ENCODE measurements at places on chromosomes 4 and X.

DNA sequence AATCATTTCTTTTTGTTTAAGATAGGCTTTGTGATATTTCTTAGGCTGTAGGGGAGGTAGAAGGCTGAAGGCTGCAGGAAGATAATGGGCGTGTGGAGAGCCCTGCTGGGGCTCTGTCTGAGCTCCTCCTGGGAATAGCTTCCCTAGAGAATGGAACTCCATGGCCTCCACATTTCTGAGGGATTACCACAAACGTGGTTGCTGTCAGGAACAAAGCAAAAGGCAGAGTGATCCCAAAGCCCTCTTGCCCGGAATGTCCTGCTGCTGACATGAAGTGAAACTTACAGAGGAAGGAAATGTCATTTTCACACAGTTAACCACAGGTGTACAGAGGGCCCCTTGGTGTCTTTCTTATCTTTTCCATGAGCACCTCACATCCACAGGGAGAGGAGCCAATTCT is 89.3 kb downstream of the DDIT4L start:
- DNase-seq = no peak

DNA sequence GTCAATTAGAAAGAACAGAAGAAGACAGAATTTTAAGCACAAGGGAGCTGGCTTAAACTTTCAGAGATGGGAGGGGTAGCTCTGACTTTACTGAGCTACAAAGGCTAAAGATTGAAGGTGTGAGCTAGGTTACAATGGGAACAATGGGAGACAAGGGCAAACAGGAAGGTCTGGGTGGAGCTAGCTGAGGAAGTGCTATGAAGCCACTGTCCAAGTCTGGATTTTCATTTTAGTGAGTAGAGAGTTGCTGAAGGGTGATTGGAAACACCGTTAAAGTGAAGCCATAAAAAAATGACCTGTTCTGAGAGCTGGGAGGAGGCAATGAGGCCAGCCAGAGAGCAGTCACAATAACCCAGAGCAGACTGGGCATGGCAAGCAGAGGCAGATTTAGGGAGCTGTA is 104.3 kb upstream of the CITED1 start:
- DNase-seq = no peak

GRCh38 chr4:10803713-10804343 is 119.3 kb upstream of the CLNK start:
- no peak for DNase-seq

DNA sequence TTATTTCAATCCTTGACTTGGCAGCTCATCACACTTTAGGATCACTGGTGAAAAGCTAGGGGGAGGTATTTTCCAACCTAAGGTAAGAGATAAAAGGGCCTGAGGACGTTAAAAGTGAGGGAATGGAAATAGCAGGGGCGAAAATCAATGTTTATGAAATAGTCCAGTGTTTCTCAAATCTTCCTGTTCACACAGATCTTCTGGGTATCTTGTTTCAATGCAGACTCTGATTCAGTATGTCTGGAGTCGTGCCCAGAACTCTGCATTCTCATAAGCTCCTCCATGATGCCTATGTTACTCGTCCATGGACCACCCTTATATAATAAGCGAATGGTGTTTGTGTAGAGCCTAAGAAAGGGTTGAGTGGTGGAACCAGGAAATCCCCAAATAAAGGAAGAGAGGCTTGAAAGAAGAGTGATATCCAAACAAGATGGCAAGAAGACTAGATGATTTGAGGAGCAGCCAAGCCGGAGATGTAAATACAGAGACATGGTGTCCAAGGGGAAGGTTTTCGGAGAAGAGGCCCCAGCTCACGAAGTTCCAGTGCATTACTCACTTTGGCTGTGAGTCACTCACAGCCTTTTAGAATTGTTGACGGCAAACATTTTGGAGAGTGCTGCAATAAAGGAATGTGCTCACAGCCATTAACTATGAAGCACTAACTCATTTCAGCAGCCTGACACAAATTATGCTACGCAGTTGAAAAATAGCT is 215.6 kb upstream of the PPARGC1A start:
- no peak for DNase-seq

DNA sequence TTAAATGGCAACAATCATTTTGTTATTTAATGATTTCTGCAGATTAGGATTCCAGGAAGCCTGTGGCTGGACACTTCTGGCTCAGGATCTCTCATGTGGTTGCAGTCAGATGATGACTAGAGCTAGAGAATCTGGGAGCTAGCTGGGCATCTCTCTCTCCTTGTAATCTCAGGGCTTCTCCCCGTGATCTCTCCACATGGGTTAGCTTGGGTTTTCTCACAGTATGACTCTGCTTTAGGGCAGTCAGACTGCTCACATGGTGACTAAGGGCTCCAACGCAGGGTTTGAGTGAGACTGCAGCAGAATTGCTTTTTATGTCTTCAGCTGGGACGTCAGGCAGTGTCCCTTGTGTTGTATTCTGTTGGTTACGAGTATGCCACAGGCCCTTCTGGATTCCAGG is 361.4 kb downstream of the CBLL2 start:
- DNase-seq = no peak

DNA sequence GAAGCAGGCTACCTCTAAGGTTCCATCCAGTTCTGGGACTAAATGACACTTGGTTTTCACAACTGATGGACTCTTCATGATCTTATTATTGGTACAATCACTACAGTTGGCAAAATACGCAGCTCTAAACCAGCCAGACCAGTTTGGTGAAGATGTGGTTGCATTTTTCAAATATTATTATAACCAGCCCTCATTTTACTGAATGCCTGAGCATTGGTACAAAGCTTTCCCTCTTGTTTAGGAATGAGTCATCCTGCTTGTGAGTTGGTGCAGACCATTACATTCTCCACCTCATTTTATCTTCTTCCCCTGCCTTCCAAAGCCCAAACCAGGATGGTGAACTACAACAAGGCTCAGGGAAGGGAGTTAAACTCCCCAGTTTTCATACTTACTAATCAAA is 223.1 kb downstream of the KDR start:
- DNase-seq = no peak

GRCh38 chr4:3203971-3204431 is 45.0 kb upstream of the MSANTD1 start:
- DNase-seq = no peak

- no peak for DNase-seq
Observed at GRCh38 chrX:101163166-101163565, 56.4 kb upstream of the DRP2 start.

GRCh38 chrX:66635360-66635759 is 3.5 kb downstream of the EDA2R start:
- DNase-seq = no peak

- DNase-seq = no peak
Observed at GRCh38 chrX:34299451-34299967, 167.4 kb upstream of the FAM47A start.

- no peak for DNase-seq
Observed at GRCh38 chrX:20664774-20665173, 398.1 kb upstream of the RPS6KA3 start.

DNA sequence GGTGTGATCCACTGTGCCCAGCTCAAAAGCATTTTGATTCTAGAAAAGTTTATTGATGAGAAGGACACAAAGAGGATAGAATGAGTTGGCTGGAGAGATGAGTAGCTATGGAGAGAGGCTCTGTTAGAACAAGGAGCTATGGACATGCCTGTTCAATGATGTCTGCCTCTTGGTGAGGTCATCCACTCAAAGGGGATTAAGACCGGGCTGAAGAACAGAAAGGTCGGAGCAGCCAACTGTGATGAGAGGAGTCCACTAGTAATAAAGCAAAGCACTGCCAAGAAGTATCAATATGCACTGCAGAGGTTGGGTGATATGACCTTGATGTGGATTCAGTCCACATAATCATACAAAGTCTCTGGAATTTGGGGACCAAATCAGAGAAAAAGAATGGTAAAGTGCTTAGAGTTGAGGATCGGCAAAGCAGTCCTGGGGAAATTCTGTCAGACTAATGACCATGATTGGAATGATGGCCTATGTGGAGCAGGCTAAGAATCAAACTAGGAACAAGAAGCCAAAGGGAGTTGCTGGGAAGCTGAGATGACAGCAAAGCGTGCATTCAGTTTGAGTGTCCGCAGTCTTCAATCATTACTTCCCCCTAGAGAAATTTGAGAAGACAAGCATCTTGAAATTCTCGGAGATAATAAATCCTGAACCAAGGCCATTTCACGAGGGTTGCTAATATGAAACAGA is 55.7 kb upstream of the MMAA start:
- no peak for DNase-seq

GRCh38 chr4:77073106-77073809 is 2.5 kb downstream of the CCNI start:
- DNase-seq = no peak

- DNase-seq = no peak
Observed at GRCh38 chrX:103513476-103514108, 5.7 kb downstream of the RAB40A start.

GRCh38 chr4:122007016-122007415 is 55.2 kb upstream of the TRPC3 start:
- DNase-seq = no peak

DNA sequence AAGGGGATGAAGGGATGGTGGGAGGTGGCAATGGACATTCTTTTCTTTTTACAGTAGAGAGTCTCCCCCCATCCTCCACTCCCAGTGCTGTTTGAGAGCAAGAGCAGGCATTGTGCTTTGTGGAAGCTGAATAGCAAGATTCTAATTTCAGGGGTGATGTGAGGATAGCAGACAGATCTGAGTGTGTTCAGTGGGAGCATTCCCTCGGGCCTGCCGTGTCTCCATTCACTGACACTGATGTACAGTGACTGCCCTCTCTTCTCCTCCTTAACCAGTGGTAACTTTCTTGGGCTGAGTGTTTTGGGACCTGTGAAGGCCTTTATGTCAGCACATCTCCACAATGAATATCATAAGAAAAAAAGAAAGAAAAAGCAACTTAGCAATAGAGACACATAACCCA is 396.6 kb upstream of the RPS6KA3 start:
- no peak for DNase-seq

DNA sequence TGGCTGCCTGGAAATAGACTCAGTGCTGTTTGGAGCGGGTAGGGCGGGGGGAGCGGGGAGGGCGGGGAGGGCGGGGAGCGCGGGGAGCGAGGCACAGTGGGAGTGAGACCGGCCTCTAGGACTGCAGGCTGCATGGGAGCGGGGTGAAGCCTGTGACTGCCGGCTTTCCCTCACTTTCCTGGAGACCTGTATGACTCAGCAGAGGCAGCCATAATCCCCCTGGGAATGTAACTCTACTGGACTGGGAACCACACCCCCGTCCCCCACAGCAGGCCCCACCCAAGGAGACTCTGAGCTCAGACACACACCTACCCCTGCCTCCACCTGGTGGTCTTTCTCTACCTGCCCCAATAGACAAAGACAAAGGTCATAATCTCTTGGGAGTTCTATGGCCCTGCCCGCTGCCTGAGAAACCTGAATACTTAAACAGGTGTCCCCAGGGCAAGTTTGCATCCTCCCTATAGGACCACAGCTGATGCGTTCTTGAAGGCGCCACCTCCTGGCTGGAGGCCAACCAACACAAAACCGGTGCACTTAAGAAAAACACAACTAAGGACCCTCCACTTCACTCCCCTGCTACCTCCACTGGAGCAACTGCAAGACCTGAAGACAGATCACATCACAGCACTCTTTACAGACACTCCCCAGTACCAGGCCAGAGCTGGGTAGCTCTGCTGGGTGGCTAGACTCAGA is 18.0 kb downstream of the HDAC8 start:
- no peak for DNase-seq

DNA sequence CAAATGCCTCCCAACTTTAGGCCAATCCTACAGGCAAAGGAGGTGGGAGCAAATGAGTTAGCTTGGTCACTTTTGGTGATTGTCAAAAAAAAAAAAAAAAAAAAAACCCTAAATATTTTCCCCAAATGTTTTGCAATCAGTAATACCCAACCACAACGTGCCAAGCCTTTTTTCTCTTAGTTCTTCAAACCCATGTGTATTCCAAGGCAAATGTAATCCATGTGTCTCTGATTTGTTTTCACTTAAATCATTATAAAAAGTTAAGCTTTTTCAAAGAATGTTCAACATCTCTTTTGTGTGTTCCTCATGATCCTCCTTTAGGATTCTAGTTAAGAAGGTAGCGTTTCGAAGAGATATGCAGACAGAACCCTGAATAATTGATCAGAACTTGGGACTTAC is 328.4 kb downstream of the PAPSS1 start:
- DNase-seq = no peak

GRCh38 chr4:43766648-43767047 is 682.0 kb downstream of the KCTD8 start:
- DNase-seq = no peak

DNA sequence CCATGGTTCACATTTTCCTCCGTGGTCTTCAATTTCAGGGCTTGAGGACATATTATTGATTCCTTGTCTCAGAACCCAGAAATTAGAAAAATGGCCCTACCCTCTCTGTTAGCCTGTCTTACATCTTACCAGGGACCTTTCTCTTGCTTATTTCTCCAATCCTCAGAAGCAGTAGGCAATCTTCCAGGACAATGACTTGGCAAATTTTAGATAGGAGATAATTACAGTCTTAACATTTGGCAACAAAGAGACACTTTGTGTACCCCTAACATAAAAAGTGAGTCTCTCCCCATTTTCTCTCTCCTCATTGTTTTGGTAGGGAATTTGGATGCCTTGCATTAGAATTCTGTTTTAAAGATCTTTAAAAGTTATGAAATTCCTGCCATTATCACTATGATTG is 778.1 kb upstream of the SLIT2 start:
- no peak for DNase-seq

- DNase-seq = no peak
Observed at GRCh38 chrX:147736045-147736444, 175.7 kb upstream of the FMR1 start.

GRCh38 chrX:149979126-149979644 is 40.9 kb upstream of the EOLA2 start:
- DNase-seq = no peak

DNA sequence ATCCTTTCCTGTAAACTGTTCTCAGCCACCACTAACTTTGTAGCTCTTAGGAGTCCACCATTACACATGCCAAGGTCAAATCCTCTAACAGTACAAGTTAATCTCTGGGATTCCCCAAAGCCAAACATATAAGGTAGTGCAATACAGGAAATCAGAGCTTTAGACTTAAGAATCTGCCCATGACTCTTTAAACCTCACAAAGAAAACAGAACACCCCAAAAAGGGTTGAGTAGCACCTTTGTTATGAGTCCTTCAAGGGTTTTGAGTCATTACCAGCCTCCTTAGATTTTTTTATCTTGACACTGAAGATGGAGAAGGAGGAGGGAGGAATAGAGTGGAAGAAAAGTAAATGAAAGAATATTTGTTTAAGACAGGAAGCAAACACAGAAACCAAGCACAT is 243.9 kb upstream of the SPANXN1 start:
- DNase-seq = no peak

- no peak for DNase-seq
Observed at GRCh38 chr4:112927544-112927943, 121.9 kb upstream of the ANK2 start.

GRCh38 chr4:3783693-3784306 is 17.6 kb downstream of the ADRA2C start:
- no peak for DNase-seq

GRCh38 chr4:168701061-168701460 is 204.2 kb downstream of the PALLD start:
- no peak for DNase-seq

All from stimulated activated effector memory CD8-positive, alpha-beta T cell treated with anti-CD3 and anti-CD28 coated beads, Interleukin-12 subunit alpha, Interleukin-12 subunit beta, amount 100 ng/mL, for 72 hours (primary cell).